ENCODE measurements at places on chromosomes 11 and 22. TPM values are rescaled to one million over a fixed set of nuclear protein-coding genes. Genes with fewer than 3 reads are reported as not detected.

DNA sequence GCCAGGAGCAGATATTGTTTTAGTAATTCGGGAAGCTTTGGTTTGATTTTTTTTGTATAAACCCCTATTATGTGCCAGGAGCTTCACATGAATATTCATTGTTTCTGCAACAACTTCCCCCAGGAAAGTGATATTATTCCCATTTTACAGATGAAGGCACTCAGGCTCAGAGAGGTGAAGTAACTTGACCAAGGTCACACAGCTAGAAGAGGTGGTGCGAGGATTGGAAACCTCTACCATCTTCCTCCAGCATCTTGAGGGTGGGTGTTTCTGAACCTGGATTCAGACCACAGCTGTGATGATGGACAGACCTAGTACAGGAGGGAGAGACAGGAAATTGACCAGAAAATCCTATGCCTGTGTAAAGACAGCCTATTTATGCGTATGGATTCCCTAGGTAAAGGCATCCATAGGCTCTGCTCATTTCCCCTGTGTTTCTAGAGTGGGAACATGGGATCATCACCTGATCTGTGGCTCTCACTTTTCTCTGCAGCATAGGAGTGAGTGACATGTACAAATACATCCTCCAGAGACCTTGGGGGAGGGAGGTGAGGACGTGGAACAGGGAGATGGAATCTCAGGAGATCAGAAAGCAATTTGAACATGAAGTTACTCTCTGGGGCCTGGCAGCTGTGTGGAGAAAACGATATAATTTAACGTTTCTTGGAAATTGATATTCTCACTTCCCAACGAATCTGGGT is 81.4 kb downstream of the TSPAN18 start:
- DNase-seq = no peak
- H3K27me3 ChIP-seq = no peaks in the 10 kb centered on the region
- no peaks in the 10 kb centered on the region for H3K36me3 ChIP-seq
- no peak overlapping the region for H3K4me3 ChIP-seq
- H3K4me1 ChIP-seq = no peaks in the 10 kb centered on the region

GRCh38 chr11:1158681-1159487 is 1.1 kb downstream of the MUC5AC start:
- no peak overlapping the region for H3K4me3 ChIP-seq
- H3K27me3 ChIP-seq = no peaks in the 10 kb centered on the region

DNA sequence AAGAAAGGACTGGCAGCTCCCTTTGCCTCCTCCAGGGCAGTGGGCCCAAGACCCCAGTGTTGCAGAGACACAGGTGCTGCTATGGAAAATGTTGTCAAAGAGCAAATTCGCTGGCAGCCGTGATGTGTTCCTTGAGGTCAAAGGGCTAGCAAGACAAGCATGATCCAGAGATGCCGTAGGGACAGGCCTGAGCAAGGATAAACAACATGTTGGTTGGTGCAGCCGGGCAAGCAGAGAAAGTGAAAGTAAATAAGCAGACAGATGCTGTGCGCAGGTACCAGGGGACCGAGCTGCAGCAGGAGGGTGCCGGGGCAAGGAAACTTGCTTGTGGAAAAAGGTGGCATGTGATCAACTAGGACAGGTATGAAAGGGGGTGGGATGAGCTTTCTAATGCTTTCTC is 125.5 kb upstream of the NECTIN1 start:
- H3K27me3 ChIP-seq = peaks cover 18% of the 10 kb centered on the region
- H3K27ac ChIP-seq = no peak overlapping the region
- no peak for DNase-seq
- no peak overlapping the region for H3K4me3 ChIP-seq
- H3K36me3 ChIP-seq = no peaks in the 10 kb centered on the region
- no peaks in the 10 kb centered on the region for H3K4me1 ChIP-seq

- peaks cover under 1% of the 10 kb centered on the region for H3K4me1 ChIP-seq
- H3K27ac ChIP-seq = no peak overlapping the region
- no peak overlapping the region for H3K4me3 ChIP-seq
- no peak for DNase-seq
- peaks cover 3% of the 10 kb centered on the region for H3K36me3 ChIP-seq
These were observed 98.7 kb downstream of the ABTB2 start for GRCh38 chr11:34259087-34259486.

DNA sequence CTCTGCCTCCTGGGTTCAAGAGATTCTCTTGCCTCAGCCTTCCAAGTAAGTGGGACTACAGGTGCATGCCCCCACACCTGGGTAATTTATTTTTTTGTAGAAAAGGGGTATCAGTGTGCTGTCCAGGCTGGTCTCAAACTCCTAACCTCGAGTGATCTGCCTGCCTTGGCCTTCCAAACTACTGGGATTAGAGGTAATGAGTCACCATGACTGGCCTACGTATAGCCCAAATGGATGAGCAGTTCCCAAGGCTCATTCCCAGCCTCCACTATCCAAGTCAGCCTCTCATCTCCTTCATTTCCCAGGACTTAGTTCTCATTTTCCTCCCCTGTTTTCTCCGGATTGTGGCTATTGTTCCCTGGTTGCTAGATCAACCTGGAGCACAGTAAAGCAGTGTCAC is 5.6 kb downstream of the CCT8L2 start:
- no peak overlapping the region for H3K4me3 ChIP-seq
- no peak for DNase-seq
- H3K4me1 ChIP-seq = no peaks in the 10 kb centered on the region
- no peaks in the 10 kb centered on the region for H3K36me3 ChIP-seq

- no peaks in the 10 kb centered on the region for H3K4me1 ChIP-seq
- no peak for DNase-seq
- H3K27me3 ChIP-seq = peaks cover 3% of the 10 kb centered on the region
These were observed 32.1 kb upstream of the SOX10 start for GRCh38 chr22:38016182-38017151.

- no peak for DNase-seq
These were observed 548.5 kb downstream of the BUD13 start for GRCh38 chr11:116224154-116224888.

The OR5B21 gene
- 0.71 TPM for total RNA-seq

- H3K4me1 ChIP-seq = no peaks in the 10 kb centered on the region
- H3K27ac ChIP-seq = no peak overlapping the region
- no peak overlapping the region for H3K4me3 ChIP-seq
- no peaks in the 10 kb centered on the region for H3K36me3 ChIP-seq
- no peak for DNase-seq
These were observed 226.9 kb downstream of the SNX19 start for GRCh38 chr11:130689222-130689908.

The TMEM191B gene
- total RNA-seq = 2.5 TPM

DNA sequence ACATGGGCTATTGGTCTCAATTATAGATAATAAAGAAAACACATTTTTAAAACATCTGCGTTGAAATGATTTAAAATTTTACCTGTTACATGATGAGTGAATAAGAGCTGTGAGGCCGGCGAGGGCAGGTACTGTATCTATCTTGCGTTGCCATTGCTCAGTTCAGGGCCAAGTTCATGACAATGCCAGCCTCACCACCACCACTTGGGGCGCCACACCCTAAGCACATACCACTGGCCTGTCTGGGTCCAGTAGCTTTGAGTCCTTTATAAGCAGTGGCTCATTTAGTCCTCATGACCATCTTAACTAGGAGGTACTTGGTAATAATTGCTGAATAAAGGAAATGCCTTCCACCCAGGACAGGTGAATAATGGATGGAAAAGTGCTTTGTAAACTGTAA is 14.5 kb upstream of the MB start:
- no peaks in the 10 kb centered on the region for H3K36me3 ChIP-seq
- H3K4me1 ChIP-seq = peaks cover 17% of the 10 kb centered on the region
- H3K4me3 ChIP-seq = no peak overlapping the region

- H3K27me3 ChIP-seq = peaks cover 1% of the 10 kb centered on the region
- H3K4me1 ChIP-seq = no peaks in the 10 kb centered on the region
- DNase-seq = no peak
- no peaks in the 10 kb centered on the region for H3K36me3 ChIP-seq
These were observed 1007.7 kb downstream of the BRD1 start for GRCh38 chr22:48819961-48820360.

DNA sequence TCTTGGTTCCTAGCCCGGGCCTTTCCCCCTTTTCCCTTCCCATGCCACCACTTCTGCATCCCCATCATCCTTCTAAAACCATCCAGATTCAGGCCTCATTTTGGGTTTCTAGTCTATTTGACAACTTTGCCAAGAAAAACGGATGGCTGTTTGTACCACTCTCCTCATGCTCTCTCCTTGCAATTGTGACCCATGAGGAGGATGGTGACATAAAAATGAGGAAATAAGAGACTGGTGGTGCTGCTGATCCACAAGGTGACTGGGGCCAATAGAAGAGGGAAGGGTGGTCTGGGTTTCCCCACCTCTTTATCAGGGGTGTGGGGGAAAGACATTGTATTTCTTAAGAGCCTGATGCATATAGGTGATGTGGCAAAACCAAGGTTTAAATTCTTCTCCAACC is 1.0 kb downstream of the MS4A4A start:
- no peak overlapping the region for H3K27ac ChIP-seq
- no peak overlapping the region for H3K4me3 ChIP-seq
- no peaks in the 10 kb centered on the region for H3K36me3 ChIP-seq
- no peaks in the 10 kb centered on the region for H3K27me3 ChIP-seq

- H3K4me3 ChIP-seq = no peak within 1 kb of the TSS
- no peak within 1 kb of the TSS for H3K27ac ChIP-seq
- no peak for DNase-seq
- H3K27me3 ChIP-seq = peaks cover 6% of the 10 kb centered on the region
These were observed at the start of gene APOC3 for GRCh38 chr11:116829525-116830183. TSS of gene APOC3 (plus strand) at chr11:116829907. CDS start at chr11:116830583, 676 bp downstream.

The CHST1 gene
- total RNA-seq = not detected

The TRPT1 gene
- total RNA-seq = 50.6 TPM

DNA sequence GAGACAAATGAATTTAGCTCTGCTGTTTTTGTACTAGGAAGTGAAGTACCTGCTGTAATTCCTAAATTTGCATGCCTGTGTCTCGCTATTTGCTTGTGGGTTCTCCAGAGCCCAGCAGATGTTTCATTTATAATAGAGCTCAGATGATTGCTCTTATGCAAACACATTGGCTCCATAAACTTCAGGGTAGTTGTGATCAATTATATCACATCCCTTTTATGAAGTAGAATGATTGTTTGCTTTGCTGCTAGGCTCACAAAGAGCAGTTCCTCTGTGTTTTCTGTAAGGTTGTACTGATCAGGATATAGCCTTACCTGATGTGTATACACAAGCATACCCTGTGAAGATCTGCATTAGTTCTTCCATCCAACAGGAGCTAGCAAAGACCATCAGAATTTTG is 64.1 kb downstream of the C11orf87 start:
- no peak for DNase-seq
- H3K4me3 ChIP-seq = no peak overlapping the region
- no peaks in the 10 kb centered on the region for H3K4me1 ChIP-seq

DNA sequence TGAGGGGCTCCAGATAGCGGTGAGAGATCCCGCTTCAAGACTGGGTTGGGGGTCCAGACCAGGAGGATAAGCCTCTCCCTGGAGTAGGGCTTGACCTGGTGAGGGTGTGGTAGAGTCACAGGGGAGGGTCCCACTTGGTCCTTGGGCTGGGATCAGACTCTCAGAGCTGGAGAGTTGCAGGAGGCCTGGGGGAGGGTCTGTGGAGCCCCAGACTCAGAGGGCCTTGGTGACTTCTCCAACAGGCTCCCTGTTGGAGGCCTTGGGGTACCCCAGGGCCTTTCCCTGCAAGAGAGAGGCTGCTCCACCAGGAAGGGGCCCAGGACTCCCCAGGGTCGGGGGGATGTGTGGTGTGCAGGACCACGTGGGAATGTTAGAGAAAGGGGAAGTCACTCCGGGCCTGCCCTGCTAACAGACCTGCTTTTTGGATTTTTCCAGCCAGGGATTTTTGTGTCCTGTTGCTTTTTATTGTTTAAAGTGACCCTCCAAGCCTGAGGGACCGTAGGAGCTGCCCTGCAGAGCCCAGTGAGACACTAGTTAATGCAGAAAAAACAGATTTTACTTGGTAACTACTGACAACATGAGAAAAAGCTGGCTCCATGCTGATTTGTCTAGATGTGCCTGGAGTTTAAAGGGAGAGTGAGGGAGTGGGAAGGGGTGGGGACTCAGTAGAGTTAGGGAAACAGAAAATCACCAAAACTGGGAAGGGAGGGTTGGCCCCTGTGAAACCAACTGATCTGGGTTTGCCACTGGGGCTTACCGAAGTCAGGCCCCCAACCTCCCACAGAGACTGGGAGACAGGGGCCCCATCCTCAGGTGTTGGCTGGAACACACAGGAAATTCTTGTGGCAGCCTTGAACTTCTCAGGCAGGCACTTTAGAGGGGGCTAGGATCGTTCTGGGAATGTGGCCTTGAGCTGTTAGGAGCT is 801 bp upstream of the TXNRD2 start:
- H3K4me1 ChIP-seq = peaks cover 52% of the 10 kb centered on the region
- H3K27me3 ChIP-seq = no peaks in the 10 kb centered on the region
- peak overlapping the region; percentile 94 for H3K4me3 ChIP-seq
- peak overlapping the region; percentile 94 for H3K27ac ChIP-seq
- peak; percentile 34 for DNase-seq

GRCh38 chr22:38727123-38727522 is 21.4 kb downstream of the GTPBP1 start:
- DNase-seq = no peak
- H3K27ac ChIP-seq = no peak overlapping the region
- H3K36me3 ChIP-seq = peaks cover 97% of the 10 kb centered on the region
- no peak overlapping the region for H3K4me3 ChIP-seq
- H3K4me1 ChIP-seq = no peaks in the 10 kb centered on the region

DNA sequence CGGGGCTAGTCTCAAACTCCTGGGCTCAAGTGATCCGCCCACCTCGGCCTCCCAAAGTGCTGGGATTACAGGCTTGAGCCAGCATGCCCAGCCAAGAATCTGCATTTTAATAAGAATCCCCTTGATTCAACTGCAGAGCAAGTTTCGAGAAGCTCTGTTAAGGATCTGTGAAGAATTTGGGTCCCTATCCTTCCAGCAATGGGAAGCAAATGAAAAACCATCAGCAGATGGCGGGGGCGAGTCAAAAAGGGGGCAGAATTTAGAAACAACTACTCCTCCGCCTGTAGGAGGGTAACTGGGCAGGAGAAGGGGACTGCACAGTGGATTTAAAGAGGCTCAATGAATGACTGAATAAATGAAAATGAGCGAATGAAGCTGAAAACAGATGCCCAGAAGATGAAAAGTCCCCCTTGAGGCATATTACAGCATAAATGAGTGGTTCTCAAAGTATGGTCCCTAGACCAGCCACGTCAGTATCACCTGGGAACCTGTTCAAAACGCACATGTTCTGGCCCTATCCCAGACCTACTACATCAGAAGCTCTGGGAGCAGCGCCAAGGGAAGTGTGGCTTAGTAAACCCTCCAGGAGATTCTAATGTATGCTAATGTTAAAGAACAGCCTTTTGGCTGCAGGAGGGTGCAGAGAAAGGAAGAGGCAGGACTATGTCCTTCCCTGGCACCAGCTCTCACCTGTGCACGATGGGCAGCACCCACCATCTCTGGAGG is 15.0 kb downstream of the VWCE start:
- H3K36me3 ChIP-seq = no peaks in the 10 kb centered on the region
- DNase-seq = no peak
- no peak overlapping the region for H3K27ac ChIP-seq
- no peaks in the 10 kb centered on the region for H3K4me1 ChIP-seq
- no peaks in the 10 kb centered on the region for H3K27me3 ChIP-seq
- no peak overlapping the region for H3K4me3 ChIP-seq
